ENCODE measurements at places on chromosomes 13 and 19.
A peak's percentile ranks its signal among the peaks of the same experiment; 100 is the strongest.

GRCh38 chr13:42021851-42022250 is 26.6 kb upstream of the DGKH start:
- no peak for DNase-seq

GRCh38 chr19:10846500-10847202 is 1.6 kb upstream of the C19orf38 start:
- no peak for DNase-seq

GRCh38 chr19:35316560-35316959 is 12.4 kb upstream of the CD22 start:
- no peak for DNase-seq

DNA sequence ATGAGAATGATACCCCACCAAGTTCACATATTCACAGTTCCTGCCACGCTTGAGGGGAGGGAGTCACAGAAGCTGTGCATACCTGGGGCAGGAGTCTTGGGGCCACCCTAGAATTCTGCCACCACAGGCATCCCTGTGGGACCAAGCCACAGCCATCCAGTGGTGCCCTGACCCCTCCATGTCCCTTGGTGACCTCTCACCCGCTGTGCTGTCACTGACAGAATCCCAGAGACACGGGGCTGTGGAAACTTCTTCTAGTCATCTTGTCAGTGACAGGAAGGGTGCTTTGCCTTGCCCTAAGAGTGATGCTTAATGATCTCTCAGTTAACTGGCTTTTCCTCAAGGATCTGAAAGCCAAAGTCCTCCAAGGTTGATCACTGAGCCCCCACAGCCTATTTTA is 58.4 kb upstream of the UQCRFS1 start:
- DNase-seq: no peak

GRCh38 chr13:74218291-74218690 is 84.1 kb upstream of the KLF12 start:
- no peak for DNase-seq

DNA sequence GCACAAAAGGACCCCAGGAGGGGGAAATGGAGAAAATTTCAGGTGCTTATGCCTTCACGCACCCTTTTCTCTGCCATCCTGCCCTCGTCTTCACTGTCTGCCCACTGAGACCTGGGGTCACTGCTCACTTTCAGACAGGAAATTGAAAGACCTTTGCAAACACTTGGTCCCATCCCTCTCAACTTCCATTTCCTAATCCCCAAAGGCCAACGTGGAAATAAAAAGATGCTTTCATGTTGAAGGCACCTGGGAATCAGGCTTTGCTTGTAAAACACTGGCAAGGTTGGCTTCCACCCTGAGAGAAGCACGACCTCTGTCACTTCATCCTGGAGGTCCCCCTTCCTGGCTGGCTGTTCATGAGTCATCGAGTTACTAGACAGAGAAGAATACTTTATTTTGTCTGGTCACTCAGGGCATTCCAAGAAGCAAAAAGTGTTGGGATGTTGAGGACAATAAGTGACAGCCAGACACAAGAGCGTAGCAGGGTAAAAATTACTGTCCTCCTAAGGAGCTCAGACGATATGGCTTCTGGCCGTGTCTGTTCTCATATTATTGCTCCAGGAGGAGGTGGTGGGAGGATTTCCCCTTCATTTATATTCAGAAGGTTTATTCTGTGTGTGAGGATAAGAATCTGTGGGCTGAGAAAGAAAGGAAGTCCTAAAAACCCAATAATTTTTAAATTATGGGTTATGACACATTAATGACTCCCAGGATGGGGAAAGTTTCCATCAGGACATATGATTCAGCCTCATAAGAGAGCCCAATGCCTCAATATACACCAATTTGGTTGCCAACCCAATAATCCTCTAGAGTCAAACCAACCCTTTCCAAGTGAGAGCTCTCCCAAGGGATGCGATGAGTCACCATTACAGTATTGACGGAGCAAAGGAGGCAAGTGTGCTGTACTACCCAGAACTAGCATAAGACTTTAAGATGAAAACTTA is 409.0 kb downstream of the COG6 start:
- DNase-seq: no peak

GRCh38 chr19:591099-591958 is 1.6 kb downstream of the HCN2 start:
- DNase-seq: no peak

DNA sequence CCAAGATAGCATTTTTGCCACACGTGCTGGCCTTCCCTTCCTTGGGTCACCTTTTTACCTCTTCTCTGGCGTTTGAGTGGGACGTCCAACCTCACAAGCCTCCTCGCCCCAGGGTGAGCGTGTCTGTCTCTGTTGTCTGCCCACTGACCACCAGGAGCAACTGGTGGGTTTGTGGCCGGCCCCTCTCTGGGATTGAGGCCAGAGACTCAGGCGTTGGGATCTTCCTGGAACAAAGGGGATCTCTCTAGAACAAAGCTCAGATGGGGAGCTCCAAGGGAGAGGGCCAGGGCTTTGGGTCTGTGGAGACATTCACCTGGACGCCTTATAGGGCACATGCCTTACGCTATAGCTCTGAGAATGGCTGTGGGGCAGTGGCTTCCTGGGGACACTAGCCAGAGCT is 17.4 kb downstream of the COMP start:
- no peak for DNase-seq

GRCh38 chr19:18433015-18433691 is 4.8 kb downstream of the ISYNA1 start:
- DNase-seq: peak; percentile 73

- no peak for DNase-seq
Measured at GRCh38 chr19:2087621-2088100, 8.5 kb downstream of the MOB3A start.

DNA sequence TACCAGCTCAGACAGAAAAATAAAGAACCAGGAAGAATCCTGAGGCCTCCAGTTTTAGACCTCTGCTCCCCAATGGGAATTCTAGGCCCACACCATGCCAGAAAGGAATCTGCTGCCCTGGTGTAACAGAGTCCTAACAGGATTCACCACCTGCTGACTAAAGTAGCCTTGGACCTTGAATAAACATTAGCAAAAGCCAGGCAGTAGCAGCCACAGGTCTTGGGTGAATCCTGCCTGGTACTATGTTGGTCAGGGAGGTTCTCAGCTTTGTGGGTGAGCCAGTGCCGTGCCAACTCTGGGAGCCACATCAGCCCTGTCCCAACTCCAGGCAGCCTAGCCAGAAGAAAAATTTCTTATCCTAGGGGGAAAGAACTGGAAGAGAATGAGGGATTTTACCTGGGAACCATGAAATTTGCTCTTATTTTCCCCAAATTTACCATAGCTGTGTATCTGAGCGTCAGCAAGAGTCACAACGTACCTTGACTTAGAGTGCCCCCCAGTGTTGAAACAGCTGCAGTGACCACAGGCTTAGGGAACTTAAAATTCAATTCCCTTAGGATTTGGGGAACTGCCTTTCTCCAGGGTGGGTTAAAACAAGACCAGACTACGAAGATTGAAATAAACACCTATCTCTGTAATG is 1895.6 kb upstream of the PRR20A start:
- DNase-seq: peak; percentile 46

DNA sequence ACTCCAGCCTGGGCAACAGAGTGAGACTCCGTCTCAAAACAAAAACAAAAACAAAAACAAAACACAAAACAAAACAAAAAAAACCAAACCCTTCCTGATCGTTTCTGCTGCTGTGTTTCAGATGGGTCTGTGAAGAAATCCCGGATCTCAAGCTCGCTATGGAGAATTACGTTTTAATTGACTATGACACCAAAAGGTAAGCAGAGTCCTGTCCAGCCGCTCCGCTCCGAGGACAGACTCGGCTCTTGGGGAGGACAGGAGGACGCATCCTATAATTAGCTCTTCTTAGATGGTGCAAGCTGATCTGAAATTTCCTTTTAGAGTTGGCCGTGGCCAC is 22.0 kb downstream of the DOT1L start:
- DNase-seq: no peak

GRCh38 chr13:42076309-42076713 is 27.9 kb downstream of the DGKH start:
- no peak for DNase-seq

GRCh38 chr13:101970341-101970740 is 431.5 kb downstream of the FGF14 start:
- no peak for DNase-seq

- DNase-seq: no peak
Measured at GRCh38 chr19:12801466-12802266, at the start of the genes PRDX2 and THSD8. Gene PRDX2 (minus strand): TSS chr19:12801800. CDS start chr19:12801261, 539 bp downstream. Gene THSD8 (plus strand): TSS chr19:12802069. CDS start chr19:12802072, 3 bp downstream.

DNA sequence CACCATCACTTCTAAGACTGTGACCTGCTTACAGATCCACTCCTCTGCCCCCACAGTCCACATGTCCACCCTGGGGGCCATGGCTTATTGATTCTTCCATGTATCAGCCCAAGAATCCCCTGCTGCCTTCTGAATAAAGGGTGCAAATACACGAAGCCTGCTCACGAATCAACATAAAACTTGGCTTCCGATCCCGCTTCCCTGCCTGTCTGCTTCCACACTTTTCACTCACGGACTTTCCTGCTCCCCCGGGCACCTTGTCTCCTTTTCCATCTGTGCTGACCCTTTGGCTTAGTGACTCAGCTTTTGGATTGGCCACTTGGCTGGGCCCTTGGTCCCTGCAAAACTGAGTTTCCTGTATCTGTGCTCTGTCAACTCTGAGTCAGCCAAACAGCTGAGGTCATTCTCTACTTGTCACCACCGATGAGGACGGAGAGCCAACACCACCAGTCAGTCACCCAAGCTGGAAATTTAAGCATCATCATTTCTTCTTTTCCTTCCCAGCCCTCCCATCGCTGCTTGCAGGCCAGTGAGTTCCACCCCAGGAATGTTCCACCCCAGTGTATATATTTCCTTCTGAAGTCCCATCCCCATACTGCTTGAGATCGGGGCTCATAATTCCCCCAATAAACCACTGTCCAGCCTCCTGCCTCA is 11.4 kb upstream of the USP12 start:
- no peak for DNase-seq
